Activated naive CD4-positive, alpha-beta T cell treated with anti-CD3 and anti-CD28 coated beads, Interleukin-2, amount 50 U/mL, for 16 hours (primary cell): ENCODE measurements at places on chromosomes 3 and 15.

DNA sequence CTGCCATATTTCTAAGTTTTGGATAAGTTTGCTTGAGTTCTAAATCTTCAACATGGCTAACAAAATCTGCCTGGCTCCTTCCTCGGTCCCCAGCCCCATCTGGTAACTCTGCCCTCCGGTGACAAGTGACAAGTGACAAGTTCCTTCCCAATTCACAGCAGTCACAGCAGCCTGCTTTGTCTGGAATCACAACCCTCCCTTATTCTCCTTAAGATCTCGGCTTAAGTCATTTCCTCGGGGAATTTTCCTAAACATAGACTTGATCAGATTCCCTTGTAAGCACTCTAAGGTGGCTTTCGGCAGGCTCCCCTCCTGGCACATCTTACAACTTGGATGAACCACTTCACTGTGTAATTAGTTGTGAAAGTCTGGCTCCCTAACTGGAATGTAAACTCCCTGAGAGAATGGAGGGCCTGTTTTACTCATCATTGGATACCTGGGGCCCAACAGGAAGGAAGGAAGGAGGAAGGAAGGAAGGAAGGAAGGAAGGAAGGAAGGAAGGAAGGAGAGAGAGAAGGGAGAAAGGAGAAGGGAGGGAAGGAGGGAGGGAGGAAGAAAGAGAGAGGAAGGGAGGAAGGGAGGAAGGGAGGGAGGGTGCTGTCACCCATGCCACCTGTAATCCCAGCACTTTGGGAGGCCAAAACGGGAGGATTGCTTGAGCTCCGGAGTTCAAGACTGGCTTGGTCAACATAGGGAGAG lies 126.4 kb downstream of the SHQ1 start:
- no peak for DNase-seq

DNA sequence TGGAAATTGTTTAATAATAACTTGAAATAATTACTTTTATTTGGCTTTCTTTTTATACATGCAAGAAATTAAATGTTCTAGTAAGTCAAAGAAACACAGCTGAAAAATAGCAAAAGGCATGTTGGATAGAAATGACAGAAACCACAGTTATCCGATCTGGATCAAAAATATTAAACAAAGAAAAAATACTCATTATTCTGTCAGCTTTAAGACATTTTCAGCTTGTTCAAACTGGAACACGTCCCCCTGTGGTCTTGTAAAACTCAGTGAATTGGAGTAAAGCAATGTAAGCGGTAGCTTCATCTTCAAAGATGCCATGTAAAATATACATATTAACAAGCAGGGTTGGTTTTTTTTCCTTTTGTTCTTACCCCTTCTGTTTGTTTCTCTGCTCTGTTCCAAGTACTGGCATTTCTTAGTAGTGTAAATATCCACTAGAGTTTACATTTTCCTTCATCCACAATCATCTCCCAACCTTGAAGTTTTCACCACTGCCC lies 223.4 kb downstream of the IGSF11 start:
- no peak for DNase-seq

DNA sequence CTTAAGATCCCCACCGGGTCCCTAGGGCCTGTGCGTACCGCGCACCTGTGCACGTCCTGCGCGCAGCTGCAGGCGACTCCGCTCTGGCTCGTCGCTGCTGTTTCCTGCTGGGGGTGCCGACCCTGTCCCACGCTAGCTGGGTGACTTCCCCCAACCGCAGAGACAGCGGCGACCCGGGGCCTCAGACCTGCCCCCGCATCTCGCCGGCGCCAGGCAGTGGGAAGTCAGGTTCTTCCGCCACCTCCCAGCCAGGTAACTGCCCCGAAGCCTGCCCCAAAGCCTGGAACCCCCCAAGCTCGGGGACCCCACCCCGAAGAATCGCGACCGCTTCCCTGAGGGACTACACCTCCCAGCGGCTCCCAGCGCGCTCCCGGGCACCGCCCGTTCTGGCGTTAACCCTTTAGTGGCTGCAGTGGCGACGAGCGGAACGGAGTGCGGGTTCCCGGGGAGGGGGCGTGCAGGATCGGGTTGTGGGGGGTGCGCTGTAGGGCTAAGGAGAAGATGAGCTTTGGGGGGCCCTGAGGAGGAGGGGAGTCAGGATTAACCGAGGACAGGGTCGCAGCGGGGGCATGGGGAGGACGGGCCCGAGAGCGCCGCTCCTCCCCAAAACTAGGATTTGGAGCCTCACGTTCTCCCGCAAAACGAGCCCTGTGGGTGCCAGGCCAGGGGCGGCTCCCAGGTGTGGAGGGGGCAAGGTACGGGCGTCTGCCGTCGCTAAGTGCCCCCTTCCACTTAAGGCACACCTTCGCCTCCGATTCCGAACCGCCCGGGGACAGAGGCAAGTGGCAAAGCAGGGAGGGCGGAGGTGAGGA lies 589 bp downstream of the NEIL1 start:
- peak; percentile 61 for DNase-seq

DNA sequence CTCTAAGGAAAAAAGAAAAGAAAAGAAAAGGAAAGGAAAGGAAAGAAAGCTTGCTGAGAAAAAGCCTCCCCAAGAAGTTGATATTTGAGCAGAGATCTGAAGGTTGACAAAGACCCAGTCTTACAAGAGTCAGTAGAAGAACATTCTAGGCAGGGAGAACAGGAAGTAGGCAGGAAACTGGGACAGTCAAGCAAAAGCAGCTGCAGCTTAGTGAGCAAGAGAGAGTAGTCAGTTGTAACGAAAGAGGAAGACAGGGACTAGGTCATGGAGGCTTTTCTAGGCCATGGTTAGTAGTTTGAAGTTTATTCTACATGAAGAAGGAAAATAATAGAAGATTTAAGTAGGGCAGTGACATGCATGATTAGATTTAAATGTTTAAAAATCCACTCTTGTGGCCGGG lies 31.8 kb upstream of the KLHL6 start:
- no peak for DNase-seq

DNA sequence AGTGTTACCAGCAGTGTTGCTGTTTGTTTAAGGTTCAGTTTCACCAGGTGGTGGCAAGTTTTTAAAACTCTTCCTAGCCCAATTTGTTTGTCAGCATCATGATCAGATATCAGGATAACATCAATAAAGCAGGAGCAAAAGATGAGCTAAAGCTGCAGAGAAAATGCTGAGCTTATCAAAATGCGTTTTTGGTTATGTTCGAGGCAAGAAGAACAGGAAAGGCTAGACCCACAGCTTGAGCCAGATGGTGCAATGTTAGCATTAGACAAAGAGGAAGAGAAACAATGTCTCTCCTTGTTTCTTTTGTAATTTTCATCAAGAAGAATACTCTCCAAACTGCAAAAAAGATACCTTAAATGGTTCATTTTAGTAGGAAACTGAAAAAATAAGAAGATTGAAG lies 66.2 kb downstream of the THRB start:
- DNase-seq = no peak

DNA sequence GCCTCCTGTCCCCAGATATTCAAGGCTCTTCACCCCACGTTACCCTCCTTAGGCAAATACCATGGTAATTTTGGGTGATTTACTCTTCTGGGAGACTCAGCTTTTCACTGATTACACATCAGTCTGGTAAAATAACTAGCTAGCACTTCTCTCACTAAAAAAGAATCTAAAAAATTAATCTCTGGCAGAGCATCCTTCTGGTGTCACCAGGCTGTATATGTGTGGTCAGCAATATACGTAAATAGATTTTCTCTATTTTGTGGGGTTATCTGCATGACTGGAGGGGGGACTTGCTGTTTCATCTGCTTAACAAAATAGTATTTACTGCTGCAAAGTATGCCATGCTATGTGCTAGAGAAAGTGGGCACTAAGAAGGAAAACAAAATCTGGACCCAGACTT lies 45.1 kb downstream of the LRRC28 start:
- DNase-seq = no peak

- DNase-seq = no peak
Observed at GRCh38 chr3:138445236-138445635, 10.8 kb downstream of the ESYT3 start.
